GM04503 (cell line): ENCODE measurements at places on chromosomes 2 and 18.

- peak; percentile 88 for DNase-seq
These were observed 86.8 kb downstream of the FMNL2 start for GRCh38 chr2:152421521-152422370.

GRCh38 chr18:75317703-75318102 lies 107.1 kb downstream of the TSHZ1 start:
- DNase-seq, result no peak

DNA sequence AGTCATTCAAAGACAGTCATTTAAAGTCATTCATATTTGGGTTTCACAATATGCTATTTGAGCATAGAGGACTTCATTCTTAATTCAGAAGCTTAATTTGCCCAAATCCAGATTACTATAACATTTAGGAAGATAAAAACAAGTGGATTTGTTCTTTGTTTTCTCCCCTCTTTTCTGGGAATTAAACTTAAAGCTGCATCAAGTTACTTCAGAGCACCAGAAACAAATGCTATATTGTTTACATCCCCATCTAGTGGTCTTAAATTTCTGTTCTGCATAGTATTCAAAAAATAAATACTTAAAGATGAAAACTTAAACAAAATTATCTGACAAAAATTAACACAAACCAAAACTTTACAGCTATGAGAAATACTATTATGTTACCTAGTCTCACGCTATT lies 34.7 kb upstream of the MARCHF7 start:
- no peak for DNase-seq

DNA sequence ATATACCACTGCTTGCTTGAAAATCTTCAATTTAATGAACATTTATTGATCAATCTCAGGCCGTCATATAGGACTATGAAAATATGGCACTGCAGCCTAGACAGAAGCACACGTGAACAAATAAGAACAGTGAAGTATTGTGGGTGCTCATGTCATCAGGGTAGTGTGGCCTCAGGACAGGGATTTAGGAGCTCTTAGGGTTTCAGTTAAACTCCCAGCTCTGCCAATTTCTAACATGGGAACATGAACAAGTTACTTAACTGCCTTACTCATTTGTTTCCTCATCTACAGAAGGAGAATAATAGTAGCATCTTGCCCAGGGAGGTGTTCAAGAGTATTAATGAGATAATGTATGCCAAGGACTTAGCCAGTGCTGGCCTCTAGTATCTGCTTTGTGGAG lies 146.0 kb upstream of the MAP3K20 start:
- DNase-seq, result no peak

DNA sequence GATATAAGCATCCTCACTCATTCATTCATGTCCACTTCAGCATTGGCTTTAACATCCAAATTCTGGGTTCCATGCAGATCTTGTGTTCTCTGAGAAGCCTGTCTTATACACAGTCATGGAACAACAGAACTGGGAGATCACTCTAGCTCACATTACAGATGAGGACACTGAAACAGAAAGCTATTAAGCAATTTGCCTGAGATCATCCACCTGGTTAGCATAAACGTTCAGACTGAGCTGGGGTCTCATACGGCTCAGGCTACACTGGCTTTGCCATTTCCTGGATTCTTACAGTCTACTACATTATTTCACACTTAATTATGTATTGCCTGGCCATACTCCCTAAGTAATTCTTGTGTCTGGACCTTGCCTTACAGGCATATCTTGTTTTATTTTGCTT lies 169.4 kb upstream of the FANCL start:
- DNase-seq, result no peak

DNA sequence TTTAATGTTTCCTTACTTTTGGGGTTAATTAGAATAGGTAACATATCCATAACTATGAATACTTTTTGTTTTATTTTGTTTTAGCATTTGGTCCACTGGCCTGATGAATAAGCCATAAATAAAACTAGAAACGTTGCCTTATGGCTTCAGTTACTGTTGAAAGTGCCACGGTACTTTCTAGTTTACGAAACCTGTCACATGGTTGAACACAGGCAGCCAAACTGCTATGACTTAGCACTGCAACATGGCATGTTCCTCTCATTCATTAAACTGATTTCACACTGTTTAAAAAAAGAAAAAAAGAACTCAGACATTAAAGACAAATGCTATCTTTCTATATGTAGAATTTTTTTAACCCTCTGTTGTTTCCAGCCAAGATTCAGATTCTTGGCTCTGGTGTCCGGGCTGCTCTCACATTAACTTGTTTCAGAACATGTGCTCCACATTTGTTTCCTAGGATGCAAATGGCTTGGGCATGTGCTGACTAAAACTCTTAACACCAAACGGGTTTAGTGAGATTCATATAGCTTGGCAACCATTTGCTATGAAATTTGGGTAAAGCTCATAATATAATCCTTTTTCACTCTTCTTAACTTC lies 323.9 kb upstream of the RND3 start:
- no peak for DNase-seq

DNA sequence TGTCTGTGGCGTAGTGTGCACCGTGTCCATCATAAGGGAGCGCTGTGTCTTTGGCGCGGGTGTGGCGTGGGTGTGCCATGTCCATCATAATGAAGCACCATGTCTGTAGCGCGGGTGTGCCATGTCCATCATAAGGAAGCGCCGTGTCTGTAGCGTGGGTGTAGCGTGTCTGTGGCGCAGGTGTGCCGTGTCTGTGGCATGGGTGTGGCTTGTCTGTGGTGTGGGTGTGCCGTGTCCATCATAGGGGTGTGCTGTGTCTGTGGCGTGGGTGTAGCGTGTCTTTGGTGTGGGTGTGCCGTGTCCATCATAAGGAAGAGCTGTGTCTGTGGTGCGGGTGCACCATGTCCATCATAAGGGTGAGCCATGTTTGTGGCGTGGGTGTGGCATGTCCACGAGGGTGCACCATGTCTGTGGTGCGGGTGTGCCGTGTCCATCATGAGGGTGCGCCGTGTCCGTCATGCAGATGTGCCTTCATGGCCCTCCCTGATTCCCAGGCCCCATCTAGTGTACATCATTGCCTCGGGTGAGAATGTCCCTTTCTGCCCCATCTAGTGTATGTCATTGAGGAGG lies 275.0 kb downstream of the GBX2 start:
- DNase-seq, result no peak

DNA sequence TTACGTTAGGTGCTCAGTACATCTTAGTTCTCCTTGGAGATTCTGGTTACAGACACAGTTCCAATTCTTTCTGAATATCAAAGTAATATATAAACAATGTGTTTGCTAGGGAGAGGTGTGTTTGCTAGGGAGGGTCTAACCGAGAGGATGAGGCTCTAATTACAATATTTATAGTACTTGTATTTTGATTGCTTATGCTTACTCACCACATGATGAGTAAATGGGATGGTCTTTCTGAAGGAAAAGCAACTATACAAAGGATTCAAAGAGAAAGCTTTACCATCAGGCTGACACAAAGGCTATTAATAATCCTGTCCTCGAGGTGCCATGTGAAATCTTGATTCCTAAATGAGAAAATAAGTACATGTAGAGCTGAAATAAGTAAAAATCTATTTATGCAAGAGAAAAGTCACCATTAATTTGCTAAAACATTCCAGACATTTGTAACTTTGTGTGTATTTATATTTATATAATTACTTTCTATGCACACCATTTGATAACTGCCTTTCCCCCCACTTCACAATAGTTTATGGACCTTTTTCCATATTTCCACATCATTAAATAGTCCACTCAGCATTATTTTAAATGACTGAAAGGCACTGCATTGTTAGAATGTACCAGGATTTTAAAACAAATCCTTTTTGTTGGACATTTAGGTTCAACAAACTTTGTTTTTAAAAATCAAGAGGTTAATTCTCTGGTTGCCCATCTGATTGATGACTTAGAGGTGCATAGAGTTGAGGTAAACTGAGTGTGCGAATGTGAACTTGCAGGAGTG lies 94.5 kb upstream of the FN1 start:
- DNase-seq, result no peak

DNA sequence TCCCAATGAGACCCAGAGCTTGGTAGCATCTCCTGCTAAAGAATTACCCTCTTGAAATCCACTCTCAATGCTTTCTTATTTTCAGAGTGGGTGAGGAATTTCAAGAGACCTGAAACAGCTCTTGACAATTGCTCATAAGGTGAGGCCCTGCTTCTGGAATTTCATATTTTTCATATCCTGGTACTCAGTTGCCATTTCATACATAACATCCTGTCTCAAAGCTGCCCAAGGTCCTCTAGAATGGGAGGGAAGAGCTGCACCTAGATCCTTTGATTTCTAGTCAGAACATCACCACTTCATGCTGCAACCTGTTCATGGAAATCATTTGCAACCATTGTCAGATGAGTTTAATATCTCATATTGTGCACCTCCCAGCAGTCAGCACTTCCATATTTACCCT lies 404.8 kb upstream of the GALNT5 start:
- DNase-seq, result no peak

DNA sequence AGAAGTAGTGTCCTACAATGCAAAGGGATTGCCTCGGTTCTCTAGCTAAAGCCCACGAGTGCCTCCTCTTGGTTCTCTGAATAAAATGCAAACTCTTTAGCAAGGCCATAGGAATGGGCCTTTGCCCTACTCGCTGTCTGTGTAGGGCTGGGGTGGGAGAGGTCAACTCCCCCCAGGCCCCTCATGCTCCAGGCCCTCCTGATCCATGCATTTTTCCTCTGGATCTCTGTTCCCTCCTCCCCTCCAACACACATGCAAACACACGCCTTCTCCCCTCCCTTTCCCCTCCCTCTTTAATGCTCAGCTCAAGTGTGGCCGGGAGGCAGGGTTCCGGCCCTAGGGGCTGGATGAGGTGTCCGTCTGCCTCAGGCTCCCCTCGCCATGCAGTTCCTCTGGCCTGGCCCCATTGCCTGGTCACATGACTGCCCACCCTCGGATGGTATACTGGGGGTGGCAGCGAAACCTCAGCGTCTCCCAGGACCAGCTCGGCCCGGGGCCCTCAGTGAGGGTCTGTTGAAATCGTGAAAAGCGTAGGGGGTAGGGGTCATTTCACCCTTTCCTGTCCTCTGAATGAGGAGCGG lies 14.9 kb upstream of the KLF11 start:
- no peak for DNase-seq

- DNase-seq, result no peak
These were observed 4.2 kb upstream of the ADCY3 start for GRCh38 chr2:24924266-24924665.

DNA sequence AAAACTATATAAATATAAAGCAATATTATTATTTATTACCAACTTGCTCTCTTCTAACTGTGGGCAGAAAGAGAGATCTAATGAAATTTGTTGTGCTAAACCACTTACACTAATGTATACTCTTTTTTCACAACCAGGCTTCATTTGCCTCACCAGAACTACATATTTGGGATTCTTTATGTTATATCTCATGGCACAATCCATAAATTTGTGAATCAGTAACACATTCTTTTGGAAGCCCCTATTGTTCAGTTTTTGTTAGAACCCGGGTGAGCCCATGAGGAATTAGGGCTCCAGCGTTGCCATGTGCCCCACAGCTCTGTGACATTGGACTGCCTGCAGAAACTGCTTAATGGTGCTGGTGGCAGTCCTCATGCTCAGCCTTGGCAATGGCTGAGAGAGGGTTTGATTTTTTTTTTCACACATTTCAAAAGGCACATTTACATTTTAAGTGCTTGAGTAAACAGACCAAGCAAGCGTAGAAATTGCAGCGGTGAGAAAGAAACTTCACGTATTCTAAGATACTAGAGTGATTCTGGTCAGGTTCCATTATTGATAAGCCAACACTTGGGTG lies 15.3 kb downstream of the VIT start:
- DNase-seq, result no peak

- DNase-seq, result no peak
These were observed 141.3 kb downstream of the EML6 start for GRCh38 chr2:54864727-54865126.

DNA sequence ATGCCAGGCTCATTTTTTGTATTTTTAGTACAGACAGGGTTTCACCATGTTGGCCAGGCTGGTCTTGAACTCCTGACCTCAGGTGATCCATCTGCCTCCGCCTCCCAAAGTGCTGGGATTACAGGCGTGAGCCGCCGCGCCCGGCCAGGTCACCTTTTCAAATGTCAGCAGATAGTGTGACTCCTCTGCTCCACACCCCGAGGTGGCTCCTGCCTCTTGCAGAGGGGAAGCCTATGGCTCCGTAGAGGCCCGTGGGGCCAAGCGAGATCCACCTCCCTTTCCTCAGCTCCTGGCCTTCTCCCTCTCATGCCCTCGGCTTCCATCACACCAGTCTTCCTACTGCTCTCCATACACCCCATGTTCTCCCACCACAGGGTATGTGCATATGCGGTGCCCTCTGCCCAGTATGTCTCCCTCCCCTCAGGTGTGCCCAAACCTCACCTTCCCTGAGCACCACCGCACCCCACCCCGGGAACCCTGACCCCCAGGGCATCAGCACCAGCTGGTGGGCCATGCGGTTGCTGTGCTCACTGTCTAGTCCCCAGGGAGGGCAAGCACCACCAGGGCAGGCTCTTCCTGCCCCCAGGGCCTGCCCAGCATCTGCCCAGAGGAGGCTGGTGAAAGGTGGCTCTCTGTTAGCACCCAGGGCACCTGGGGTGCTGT lies 10.7 kb downstream of the GPR17 start:
- DNase-seq, result no peak
